ENCODE measurements at places on chromosomes 16 and 17.

DNA sequence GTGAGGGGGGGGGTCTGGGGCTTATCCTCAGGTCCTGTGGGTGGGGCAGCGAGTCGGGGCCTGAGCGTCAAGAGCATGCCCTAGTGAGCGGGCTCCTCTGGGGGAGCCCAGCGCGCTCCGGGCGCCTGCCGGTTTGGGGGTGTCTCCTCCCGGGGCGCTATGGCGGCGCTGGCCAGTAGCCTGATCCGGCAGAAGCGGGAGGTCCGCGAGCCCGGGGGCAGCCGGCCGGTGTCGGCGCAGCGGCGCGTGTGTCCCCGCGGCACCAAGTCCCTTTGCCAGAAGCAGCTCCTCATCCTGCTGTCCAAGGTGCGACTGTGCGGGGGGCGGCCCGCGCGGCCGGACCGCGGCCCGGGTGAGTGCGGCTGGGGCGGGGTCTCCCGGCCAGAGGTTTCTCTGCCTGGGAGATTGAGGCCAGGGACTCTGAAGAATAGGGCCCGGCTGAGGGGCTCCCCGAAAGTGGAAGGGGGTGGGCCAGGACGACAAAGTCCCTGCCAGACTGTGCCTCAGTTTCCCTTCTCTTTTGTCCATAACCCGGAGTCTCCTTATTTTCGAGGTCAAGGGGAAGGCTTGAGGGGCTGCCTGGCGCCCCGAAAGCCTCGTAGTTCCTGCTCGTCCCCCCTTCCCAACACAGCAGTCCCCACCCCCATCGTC is at the start of gene FGF11:
TSS of gene FGF11 (plus strand) at position 51 of the 651 bp plus-strand sequence. CDS start at position 160, 109 bp downstream.
- DNase-seq, result no peak

GRCh38 chr17:75610103-75610984 is 22.7 kb downstream of the MYO15B start:
- no peak for DNase-seq

- no peak for DNase-seq
These were observed 5.0 kb downstream of the CENPX start for GRCh38 chr17:82017612-82018151.

DNA sequence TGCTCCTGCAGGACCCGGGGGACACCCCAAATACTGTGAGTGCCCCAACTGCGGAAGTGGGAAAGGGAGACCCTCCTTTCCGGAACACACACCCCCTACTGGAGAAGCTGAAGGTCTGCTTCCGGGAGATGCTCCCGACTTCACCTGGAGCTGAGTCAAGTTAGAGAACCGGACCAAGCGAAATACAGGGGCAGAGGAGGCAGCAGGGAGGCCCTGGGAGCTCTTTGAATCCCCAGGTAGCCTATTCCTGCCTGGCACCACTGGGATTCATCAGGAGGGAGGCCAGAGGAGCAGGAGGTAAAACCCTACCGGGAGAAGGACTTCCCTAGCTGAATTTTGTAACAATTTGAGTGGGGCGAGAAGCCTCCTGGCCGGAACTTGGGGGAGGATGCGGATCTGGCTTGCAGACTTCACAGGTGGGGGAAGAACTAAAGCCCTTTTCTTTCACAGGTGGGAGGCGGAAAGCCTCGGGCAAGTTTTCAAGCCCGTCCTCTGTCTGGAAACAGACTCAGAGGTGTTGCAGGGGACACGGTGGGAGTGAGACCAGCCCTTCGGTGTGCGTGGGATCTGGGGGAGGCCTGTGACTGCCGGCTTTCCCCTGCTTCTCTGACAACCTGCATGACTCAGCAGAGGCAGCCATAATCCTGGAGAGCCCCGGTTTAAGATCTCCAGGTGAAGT is 22.4 kb upstream of the TEKT1 start:
- DNase-seq, result no peak

GRCh38 chr17:50832267-50832863 is 3.0 kb upstream of the WFIKKN2 start:
- no peak for DNase-seq

DNA sequence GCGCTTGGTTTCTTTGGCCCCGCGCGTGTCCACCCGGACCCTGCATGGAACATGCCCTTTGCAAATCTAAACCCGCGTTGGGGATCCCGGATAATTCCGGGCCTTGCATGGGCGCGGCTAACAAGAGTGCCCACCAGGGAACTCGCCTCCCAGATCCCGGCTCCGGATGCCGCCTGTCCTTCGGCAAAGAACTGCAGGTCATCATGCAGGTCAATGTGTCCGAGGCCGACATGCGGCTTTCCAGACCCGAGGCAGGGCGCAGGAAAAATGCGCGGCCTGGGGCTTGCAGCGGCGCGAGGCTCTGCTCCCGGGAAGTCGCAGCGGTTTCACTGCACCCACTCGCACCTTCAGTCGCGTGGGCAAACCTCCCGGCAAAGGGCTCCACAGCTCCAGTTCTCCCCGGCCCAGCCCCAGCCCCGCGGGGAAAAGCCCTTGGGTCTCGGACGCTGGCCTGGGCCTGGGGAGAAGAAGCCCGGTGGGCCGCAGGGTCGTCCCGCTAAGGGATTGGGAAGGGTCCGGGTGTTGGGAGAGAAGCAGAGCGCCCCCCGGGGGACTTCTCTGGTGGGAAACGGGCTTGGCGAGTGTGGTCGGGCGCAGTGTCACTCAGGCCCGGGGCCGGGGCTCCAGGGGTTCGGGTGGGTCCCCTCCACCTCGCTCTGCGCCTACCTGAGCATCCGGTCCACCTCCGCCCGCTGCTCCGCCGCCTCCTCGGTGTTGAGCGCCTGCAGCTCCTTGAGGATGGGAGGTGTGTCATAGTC is 805 bp downstream of the HNF1B start:
- peak; percentile 15 for DNase-seq
